HT1080 (cell line): ENCODE measurements at places on chromosomes 3 and 15.

GRCh38 chr15:22884344-22884743 is 45.9 kb downstream of the NIPA2 start:
- DNase-seq = no peak

- DNase-seq = no peak
These were observed 2.3 kb downstream of the IL5RA start for GRCh38 chr3:3107858-3108257.

GRCh38 chr3:123590685-123591450 is 6.0 kb upstream of the HACD2 start:
- DNase-seq = no peak

- no peak for DNase-seq
These were observed 121.9 kb downstream of the HCN4 start for GRCh38 chr15:73246898-73247297.
